Amniotic stem cell (primary cell): ENCODE measurements at places on chromosomes 13 and 19.

DNA sequence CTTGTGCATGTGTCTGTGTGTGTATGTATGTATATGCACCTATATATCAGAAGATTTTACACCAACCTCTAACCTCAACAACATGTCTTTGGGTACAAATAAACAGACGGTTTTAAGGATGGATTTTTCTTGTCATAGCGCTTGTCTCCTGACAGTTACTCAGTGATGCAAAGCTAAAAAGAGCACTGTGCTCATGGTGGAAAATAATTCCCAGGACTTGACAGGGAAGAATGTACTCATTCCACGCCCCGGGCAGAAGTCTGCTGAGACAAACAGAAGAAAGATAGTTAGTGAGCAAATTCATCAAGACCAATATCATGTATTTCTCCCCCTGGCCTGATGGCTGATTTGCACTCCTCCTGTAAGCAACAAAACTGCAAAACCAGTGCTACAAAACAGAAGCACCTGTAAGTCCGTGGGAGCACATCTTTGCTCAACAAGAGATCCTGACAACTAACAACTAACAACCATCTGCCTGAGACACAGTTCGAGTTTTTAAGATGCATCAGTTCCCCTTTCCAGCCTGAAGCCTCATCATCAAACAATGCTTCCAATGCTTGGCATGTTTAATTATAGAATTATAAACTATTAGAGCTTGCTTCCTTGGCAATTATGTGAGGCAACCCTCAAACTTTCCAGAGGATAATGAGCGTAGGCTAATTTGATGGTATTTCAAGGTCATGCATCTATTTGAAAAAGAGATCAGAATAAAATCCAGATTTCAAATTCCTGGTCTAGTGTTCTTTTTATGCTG is 812.7 kb upstream of the MIR17HG start:
- no peak for DNase-seq

DNA sequence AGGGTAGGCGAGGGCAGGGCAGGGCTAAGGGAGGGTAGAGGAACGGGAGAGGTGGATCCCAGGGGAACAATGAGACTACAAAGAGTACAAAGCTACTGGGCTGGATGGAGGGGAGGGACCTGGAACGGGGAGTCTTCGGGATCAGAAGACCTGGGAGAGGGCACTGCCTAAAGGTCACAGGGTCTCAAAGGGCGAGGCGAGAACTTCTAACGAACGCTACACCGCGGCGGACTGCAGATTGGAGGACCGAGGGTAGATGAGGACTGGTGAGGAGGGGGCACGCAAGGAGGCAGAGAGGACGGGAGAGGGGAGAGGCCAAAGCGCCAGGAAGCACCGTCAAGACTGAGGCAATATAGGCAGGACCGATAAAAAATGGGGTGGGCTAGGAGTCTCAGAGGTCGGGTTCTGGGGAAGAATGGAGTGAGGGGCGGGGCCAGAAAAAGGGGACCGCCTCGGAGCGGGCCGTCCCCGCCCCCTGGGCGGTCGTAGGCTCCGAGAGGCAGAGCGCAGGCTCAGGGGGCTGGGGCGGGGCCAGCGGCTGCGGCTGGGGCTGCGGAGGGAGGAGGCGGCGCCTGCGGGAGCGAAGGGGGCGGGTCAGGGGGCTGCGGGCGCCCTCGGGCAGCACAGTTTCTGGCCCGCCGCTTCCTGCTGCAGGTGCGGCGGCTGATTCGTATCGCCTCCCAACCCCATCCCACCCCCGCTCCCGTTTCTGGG is 1.3 kb upstream of the KCNC3 start:
- DNase-seq: no peak

DNA sequence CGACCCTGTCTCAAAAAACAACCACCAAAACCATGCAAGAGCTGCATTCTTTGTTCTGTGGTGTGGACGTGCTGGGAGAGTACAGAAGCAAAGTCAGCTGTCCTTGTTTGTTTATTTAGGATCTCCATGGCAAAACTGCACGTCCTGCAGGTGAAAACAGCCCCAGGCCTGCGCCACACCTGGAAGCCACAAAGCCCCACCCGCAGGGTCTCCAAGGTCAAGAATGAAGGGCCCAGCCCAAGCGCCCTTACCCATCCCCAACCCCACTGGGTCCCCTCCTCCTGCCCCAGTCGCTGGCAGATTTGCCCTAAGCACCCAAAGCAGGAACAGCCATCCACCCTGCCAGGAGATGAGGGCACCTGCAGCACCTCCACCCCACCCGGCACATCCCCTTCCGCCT is 10.5 kb downstream of the MBD3 start:
- no peak for DNase-seq

- no peak for DNase-seq
These were observed 114.4 kb upstream of the TMTC4 start for GRCh38 chr13:100789025-100789424.

DNA sequence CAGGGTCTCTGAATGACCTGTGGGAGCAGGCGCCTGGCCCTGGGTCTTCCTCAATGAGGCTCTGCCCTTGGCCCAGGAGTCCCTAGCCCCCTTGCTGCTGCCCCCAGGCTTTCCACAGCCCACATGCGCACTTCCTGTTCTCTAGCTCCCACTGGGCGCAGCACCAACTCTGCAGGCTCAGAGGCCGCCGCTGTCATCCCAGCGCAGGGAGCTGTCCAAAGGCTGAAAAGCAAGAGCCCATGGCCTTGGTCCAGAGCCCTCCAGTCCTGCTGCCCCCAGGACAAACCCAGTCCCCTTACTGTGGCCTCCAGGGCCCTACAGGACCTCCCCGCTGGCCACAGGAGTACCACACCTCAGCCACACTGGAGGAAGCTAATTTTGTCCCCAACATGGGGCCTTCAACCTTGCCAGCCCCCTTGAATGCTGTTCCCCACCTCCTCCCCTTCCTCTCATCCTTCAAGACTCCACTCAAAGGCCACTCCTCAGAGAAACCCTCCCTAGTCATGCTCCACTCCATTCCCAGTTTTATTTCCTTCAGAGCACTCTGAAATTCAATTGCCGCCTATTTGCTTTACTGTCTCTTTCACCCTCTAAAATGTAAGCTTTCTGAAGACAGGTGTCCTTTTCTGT is 8.0 kb upstream of the POU2F2 start:
- no peak for DNase-seq

GRCh38 chr19:10352764-10353671 is 13.6 kb upstream of the ICAM3 start:
- DNase-seq: no peak

DNA sequence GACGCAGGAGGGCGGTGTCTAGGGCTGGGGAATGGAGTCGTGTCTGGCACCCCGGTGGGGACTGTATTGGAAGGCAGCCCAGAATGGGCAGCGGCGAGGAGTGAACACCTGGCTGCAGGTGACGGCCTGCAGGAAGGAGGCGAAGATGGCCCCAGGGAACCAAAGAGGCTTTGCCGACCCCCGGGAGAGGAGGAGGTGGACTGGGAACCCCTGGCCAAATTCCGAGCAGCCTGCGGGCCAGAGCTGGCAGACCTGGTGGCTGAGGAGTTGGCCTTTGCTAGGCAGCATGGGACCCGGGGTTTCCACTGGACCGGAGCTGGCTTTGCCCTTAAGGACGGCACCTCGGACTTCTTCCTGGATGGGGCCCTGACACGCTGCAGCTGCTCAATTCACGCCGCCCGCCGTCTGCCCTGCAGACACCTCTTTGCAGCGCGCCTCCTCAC is 25.9 kb downstream of the ZSWIM9 start:
- DNase-seq: no peak

GRCh38 chr13:52782471-52783448 is 43.1 kb upstream of the CNMD start:
- no peak for DNase-seq

DNA sequence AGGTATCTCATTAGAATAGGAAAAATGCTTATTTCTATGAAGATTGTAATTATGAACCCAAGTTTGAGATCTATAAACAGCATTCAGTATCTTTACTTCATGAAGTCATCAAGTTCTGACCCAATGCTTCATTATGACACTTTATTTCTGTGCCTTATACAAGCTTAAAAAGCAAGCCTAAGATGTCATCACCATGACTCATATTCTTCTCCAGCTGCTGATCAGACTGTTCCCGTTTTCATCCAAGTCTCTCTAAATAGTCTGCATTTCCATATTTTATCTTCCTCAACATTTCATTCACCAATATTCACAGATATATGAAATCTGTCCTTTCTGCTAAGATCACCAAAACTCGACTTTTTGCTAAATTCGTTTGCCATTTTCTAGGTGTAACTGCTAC is 1247.2 kb upstream of the PRR20A start:
- no peak for DNase-seq

DNA sequence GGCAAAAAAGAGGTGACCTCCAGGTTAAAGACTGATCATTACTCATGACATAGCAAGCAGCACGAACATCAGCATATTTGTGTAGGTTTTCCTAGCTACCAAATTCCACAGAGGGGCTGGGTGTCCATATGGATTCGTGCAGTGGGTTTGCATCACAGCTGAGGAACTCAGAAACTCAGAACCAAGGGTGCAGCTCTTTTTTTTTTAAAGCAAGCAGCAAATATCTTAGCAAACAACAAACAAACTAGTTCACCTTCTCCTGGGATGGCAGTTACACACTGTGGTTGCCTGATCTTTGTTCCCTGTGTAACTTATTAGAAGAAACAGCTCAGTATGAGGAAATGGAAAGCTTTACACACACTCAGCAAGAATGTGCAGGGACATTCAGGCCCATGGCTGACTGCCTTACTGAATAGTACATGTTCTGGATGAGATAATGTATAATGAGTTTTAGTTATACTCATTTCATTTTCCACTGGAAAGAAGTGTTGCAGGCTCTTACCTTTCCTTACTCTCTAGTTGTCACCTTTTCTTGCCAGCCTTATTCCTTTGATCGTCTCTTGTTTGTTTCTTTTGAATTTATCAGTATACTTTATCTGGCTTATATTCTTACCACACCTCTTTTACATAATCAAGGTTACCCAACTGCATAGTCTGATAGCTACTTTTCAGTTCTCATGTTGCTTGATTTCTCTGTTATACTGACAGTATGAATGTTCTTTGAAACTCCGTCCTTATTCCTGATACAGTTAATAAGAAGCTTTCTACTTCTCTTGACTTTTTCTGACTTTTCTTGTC is 4.3 kb downstream of the NDFIP2 start:
- peak; percentile 57 for DNase-seq

- no peak for DNase-seq
These were observed 211.4 kb downstream of the KCNRG start for GRCh38 chr13:50226515-50227155.

- no peak for DNase-seq
These were observed 217.9 kb downstream of the RFC3 start for GRCh38 chr13:34035676-34036325.

DNA sequence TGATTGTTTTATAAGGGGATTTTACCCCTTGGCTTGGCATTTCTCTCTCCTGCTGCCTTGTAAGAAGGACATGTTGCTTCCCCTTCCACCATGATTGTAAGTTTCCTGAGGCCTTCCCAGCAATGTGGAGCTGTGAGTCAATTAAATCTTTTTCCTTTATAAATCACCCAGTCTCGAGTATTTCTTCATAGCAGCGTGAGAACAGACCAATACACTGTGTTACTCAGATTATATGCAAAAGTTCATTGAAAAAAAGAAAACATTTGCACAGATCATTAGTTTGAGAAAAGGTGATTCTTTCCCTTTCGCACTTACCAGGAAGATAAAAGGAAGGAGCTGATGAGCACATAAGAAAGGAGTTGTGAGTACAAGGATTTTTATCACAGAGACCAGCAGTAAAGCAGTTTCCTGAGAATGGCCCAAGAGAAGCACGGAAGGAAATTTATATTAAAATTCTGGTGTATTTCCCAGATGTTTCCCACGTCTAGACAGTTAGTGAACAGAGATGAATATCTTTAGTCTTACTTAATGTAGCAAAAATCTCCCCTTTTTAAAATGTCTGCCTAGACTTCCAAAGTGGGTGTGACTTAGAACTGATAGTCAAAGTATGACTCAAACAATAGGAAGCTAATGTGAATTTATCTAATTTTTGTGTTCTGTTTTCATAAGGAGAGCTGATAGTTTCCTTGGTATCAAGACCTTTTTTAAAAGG is 431.8 kb upstream of the SGCG start:
- no peak for DNase-seq
